ENCODE measurements at places on chromosomes 6 and 20.

DNA sequence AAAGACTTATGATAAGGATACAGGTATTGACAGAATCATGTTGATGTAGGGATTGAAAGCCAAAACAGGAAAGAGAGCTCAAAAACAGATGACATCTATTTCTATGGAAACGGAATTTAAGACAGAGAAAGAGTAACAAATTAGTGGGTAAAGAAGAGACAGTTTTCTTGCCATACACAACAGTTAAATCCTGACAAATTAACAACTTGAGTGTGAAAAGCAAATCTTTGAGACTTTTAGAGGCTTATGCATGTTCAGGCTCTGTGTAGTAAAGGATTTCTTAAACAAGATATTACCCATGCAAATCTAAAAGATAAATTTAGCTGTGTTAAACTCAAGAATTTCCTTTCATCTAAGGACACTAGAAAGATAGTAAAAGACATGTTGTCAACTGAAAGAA, 68.5 kb downstream of the SLC22A1 start:
- DNase-seq: no peak

DNA sequence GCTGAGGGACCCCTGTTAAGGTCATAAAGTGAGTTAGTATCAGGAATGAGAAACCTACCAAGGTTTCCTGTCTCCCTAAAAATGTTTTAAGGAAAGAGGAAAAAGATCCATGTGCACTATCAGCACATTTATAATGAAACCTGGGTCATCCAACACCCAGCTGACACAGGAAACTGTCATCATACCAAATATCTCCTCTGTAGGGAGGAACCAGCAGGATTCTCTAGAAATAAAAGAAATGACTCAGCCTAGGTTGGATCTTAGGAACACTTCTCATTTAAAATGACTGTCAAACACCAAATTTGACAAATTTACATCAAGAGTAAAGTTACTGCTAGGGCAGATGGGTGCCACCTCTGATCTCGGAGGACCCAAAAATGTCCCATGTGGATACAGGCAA, 21.7 kb downstream of the GFOD1 start:
- DNase-seq: no peak

- no peak for DNase-seq
Observed at GRCh38 chr6:52285177-52286068, 881 bp upstream of the MCM3 start.

- no peak for DNase-seq
Observed at GRCh38 chr6:121645100-121645745, 209.8 kb downstream of the GJA1 start.

- DNase-seq: no peak
Observed at GRCh38 chr20:47389867-47390347, 33.4 kb upstream of the ZMYND8 start.

GRCh38 chr20:59175861-59176260, 12.2 kb downstream of the ZNF831 start:
- no peak for DNase-seq

- DNase-seq: no peak
Observed at GRCh38 chr20:53599378-53599777, 5.7 kb upstream of the ZNF217 start.

- no peak for DNase-seq
Observed at GRCh38 chr6:157607317-157608109, 215.5 kb upstream of the SNX9 start.

DNA sequence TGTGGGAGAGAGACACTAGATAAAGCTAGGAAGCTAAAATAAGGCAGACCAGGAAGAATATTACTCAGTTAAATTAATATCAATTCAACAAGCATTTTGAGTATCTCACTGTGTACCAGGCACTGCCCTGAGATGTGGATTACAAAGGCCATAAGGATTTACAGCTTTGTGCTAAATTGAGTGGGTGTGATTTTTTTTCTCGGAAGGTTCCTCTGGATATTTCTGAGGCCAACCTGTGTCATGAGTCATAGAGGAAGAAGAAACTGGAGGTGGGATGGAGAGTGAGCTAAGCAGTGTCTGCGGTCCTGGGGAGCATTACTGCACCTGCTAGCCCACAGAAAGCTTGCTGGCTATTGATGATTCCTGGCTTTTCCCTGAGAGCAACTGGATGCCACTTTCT, 135.2 kb downstream of the RFPL4B start:
- no peak for DNase-seq
